Activated B cell treated with CpG ODN at 0.5 μM for 24 hours (primary cell): ENCODE measurements at places on chromosomes 7 and 10. TPM values are rescaled to one million over a fixed set of nuclear protein-coding genes. Genes with fewer than 3 reads are reported as not detected.

The HOXA13 gene
- not detected in 2 replicates for total RNA-seq

The CDNF gene
- 0.49 and 0.98 TPM in 2 replicates for total RNA-seq

The TAS2R38 gene
- not detected in 2 replicates for total RNA-seq

The NXPH1 gene
- not detected in 2 replicates for total RNA-seq

The XRCC2 gene
- 1.7 and 2.3 TPM in 2 replicates for total RNA-seq

The IKZF1 gene
- 301 and 325 TPM in 2 replicates for total RNA-seq

The LRRTM3 gene
- total RNA-seq = not detected in 2 replicates

DNA sequence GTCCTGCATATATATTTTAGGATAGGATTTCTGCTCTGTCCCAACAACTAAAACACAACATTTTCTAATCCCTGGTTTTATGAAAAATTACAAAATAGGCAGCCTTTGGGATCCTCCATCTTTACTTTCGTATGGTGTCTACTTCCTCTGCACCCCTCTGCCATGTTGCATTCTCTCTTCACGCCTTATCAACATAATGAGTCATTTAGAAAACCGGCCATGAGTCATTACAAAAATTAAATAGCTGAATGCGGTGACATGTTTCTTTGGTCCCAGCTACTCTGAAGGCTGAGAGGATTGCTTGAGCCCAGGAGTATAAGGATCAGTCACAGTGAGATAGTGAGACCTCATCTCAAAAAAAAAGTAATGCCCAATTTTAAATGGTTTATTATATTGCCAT, 148.1 kb upstream of the CELF2 start:
- H3K4me1 ChIP-seq = peaks cover 6% of the 10 kb centered on the region
- H3K27me3 ChIP-seq = peaks cover 13% of the 10 kb centered on the region
- DNase-seq = no peak
- no peaks in the 10 kb centered on the region for H3K36me3 ChIP-seq
- H3K4me3 ChIP-seq = no peak overlapping the region

DNA sequence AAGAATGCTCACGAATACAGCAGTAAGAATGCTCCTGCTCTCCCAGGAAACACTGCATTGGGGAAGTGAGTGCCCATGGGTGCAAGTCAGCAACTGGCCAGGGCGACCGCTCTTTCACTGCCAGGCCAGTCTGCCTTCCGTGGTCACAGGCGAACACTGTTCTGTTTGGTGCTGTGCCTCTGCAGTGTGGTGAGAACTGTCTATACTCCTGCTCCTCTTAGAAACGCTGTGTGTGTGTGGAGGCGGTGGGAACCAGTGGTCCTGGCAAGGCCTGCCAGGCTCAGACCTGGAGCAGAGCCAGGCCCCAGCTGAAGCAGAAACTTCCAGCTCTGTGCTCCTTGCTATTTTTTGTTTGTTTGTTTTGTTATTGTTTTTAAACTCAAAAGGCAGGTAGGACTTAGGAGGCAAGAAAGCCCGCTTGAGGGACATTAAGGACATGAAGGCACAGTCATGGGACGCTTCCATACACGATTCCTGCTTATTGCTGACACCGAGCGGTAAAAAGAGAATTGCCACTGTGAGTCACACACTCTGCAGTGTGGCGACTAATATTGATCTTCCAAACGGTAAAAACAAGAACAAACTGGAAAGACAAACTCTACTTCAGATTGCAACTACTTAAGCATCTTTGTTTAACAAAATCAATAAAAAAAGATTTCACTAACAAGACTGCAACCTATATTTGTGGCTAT, 430.8 kb downstream of the DNAJB6 start:
- H3K4me3 ChIP-seq = no peak overlapping the region
- H3K27ac ChIP-seq = no peak overlapping the region
- no peaks in the 10 kb centered on the region for H3K27me3 ChIP-seq

- no peaks in the 10 kb centered on the region for H3K36me3 ChIP-seq
- peaks cover 23% of the 10 kb centered on the region for H3K27me3 ChIP-seq
- H3K4me3 ChIP-seq = no peak overlapping the region
- no peak for DNase-seq
Measured at GRCh38 chr10:1573981-1574380, 163.3 kb downstream of the ADARB2 start.

DNA sequence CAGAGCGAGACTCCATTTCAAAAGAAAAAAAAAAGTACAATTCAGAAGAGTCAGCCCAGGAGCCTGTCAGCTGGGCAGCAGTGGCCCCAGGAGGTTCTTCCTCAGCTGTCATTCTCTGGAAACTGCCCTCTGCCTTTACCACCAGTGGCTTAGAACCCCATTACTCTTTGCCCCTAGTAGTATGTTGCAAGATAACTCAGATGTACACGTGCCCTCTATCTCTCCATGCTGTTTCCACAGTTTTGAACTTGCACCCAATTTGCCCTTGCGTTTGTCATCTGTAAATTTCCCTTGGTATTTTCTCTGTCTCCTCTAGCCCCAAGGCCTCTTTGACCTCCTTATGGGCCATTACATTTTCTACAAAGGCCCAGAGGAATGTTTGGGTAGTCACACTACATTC, 56.7 kb upstream of the PRKAR2B start:
- no peaks in the 10 kb centered on the region for H3K4me1 ChIP-seq
- H3K27ac ChIP-seq = no peak overlapping the region
- no peaks in the 10 kb centered on the region for H3K36me3 ChIP-seq
- no peak overlapping the region for H3K4me3 ChIP-seq
- DNase-seq = no peak

GRCh38 chr10:92737484-92737883, 47.7 kb downstream of the HHEX start:
- H3K4me3 ChIP-seq = no peak overlapping the region
- H3K27me3 ChIP-seq = no peaks in the 10 kb centered on the region
- no peak overlapping the region for H3K27ac ChIP-seq
- H3K4me1 ChIP-seq = peaks cover 71% of the 10 kb centered on the region

DNA sequence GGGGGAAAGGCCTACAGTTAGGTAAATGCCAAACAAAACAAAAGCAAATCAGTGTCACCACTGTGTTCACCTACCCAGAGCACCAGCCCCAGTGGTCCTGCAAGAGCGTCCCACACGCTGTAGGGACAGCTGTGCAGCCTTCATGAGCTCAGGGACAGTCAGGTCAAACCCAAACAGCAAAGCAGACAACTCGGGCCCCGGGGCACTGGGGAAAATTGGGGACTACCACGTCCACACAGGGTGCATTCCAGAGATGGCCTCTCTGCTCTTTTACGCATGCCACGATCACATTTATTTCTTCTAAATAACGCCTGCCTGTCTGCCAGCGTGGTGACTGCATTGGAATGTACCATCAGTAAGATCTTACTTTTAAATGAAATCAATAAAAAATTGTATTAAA, 21.7 kb downstream of the EBF3 start:
- no peaks in the 10 kb centered on the region for H3K4me1 ChIP-seq
- H3K36me3 ChIP-seq = no peaks in the 10 kb centered on the region
- no peak overlapping the region for H3K4me3 ChIP-seq
- peaks cover 11% of the 10 kb centered on the region for H3K27me3 ChIP-seq
- DNase-seq = no peak
